Activated CD4-positive, alpha-beta T cell treated with anti-CD3 and anti-CD28 coated beads, Interleukin-2, amount 10 ng/mL, durations not matched to agents 24 days and 14 days (primary cell): ENCODE measurements at places on chromosomes 7 and 10. TPM values are rescaled to one million over a fixed set of nuclear protein-coding genes. Genes with fewer than 3 reads are reported as not detected.

GRCh38 chr10:1214882-1215540 lies 158.8 kb downstream of the WDR37 start:
- DNase-seq: peak; percentile 9

SEM1 gene
- total RNA-seq: 41.5 and 43.8 TPM in 2 replicates

DNA sequence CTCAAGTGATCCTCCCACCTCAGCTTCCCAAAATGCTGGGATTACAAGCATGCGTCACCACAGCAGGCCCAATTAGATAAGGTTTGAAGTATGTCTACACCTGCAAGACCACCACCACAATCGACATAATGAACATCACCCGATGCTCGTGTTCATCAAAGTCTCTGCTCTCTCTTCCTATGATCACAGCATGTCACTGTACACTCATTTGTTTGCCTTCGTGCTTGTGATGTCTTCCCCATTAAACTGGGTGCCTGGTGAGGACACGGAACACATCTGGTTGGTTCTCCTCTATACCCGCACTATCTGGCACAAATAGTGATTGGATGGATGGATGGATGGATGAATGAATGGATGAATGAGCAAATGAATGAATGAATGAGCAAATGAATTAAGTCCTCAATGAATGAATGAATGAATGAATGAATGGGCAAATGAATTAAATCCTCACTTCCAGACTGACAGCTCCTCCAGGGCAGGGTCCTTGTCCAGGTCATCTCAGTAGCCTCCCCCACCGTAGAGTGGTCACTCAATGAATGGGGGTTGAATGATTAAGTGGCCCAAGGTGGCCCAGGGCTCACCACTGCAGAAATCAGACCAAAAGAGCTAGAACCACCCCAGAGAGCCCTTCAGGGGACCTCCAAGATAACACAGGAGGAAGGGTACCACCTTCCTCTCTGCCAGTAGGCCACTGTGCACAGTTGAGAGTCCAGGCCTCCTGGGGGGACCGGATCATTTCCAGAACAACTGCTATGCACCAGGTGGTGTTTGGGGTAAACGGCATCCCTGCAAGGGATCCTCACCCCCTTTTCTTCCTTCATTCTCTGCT lies 101.9 kb upstream of the TNRC18 start:
- DNase-seq: no peak

DPP6 gene
- total RNA-seq: not detected in 2 replicates

DNA sequence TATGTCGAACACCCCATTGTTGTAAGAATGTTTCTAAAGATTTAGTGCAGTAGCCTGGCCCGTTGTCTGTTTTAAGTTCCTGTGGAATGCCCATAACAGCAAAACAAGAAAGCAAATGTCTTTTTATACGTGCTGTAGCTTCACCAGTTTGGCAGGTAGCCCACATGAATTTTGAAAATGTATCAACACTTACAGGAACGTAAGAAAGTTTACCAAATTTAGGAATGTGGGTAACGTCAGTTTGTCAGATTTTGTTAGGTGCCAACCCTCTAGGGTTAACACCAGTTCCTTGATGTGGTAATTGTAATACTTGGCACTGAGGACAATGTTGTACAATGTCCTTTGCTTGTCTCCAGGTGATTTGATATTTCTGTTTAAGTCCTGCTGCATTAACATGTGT lies 3.2 kb upstream of the GIMAP4 start:
- DNase-seq: no peak

JAZF1 gene
- 4.2 and 4.4 TPM in 2 replicates for total RNA-seq

DNA sequence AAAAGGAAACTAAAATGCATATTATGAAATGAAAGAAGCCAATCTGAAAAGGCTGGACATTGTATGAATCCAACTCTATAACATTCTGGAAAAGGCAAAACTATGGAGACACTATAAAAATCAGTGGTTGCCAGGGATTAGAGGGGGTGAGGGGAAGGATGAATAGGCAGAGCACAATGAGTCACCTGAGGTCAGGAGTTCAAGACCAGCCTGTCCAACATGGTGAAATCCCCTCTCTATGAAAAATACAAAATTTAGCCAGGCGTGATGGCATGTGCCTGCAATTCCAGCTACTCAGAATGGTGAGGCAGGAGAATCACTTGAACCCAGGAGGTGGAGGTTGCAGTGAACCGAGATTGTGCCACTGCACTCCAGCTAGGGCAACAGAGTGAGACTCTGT lies 324.8 kb upstream of the PHYHIPL start:
- no peak for DNase-seq

DNA sequence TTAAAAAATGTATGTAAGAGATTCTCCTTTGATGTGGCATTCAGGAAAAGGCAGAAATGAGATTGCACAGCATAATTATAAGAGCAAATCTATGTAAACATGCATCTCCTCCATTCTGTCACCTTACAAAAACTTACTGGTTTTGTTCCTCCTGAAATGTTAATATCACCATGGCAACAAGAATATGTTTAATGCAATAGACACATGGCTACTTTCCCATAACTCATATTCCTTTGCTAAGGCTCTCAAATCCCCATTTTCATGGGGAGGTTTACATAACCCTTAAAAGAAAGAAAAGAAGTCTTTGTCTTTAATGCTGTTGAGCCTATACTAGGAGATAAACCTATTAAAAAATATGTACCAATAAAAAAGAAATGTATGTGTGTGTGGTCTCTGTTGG lies 136.2 kb downstream of the ANK3 start:
- no peak for DNase-seq

AGAP5 gene
- total RNA-seq: 10.1 and 13.9 TPM in 2 replicates

GRCh38 chr10:69344591-69345252 lies 66.4 kb downstream of the HK1 start:
- DNase-seq: peak; percentile 77

GRCh38 chr7:47866120-47866519 lies 82.1 kb downstream of the PKD1L1 start:
- DNase-seq: no peak

DNA sequence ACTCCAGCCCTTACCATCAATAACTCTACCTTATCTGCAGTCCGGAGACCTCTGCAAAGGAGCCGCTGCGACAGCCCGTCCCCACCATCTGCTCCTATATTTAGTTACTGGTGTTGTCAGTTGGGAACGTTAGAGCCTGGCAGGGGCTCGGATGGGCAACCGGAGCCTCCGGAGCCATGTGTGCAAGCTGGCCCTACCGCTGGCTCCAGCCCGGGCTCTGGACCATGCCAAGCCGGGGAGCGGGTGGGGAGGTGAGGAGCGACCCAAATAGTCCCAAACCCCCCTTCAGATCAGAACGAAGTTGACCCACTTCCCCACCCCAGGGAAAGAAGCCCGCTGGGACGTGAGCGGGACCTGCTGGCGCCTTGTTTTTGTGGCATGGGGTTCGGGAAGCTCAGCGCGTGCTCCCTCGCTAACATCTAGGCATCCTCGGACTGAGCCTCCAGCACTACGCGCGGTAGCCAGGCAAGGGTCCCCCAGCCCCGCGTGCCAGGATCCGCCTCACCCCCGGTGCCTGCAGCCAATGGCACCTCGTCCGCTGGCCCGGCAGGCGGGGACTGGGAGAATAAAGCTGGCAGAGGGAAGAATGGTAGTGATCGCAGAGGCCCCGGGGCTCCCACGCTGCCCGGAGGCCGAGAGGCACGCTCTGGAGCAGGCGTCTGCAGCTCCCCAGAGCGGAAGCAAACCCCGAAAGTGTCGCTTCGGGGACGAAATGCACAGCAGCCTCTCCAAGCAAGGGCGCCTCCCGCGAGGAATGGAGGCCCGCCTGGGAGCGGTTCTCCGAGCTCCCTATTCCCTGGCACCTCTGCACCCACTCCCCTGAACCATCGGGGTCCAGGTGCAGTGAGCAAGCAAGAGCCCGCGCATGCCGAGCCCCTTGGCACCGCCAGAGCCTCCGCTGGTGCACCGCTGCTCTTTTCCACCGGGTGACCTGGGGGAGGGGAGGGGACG lies 679 bp downstream of the LRRC20 start:
- peak; percentile 85 for DNase-seq

HERC4 gene
- total RNA-seq: 45.2 and 49.1 TPM in 2 replicates
